G401 (cell line): ENCODE measurements at places on chromosomes 3 and 15. TPM values are rescaled to one million over a fixed set of nuclear protein-coding genes. Genes with fewer than 3 reads are reported as not detected.

DNA sequence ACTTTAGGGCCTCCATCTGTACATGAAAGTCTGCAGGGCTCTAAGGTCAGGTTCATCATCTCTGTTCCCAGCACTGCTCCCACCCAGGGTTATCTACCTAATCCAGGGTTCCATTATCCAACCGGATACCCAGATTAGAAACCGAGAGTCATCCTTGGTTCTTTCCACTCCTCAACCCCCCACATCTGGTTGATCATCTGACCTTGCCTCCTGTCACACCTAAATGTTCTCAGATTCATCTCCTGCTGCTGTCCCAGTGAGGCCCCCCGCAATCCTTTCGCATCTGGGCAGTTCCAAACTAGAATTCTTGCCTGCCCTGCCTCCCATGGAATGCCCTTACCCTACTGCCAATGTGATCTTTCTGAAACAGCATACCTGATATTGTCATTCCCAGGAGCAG, 136.5 kb downstream of the PDE8A start:
- no peak for DNase-seq

GRCh38 chr15:85681386-85681785, 113.3 kb downstream of the KLHL25 start:
- DNase-seq = no peak

GRCh38 chr3:178304758-178305467, 231.3 kb upstream of the KCNMB2 start:
- no peak for DNase-seq

The ACTRT3 gene
- total RNA-seq = 2.7 and 3.8 TPM in 2 replicates

- DNase-seq = peak; percentile 65
Measured at GRCh38 chr3:58528629-58529028, 8.4 kb downstream of the ACOX2 start.

- no peak for DNase-seq
Measured at GRCh38 chr3:172869368-172869771, 118.8 kb downstream of the ECT2 start.

- DNase-seq = no peak
Measured at GRCh38 chr3:16423947-16424673, 89.4 kb downstream of the RFTN1 start.

GRCh38 chr3:78066287-78066686, 1026.4 kb downstream of the ROBO2 start:
- DNase-seq = no peak

GRCh38 chr3:113839551-113839950, 963 bp downstream of the GRAMD1C start:
- no peak for DNase-seq

DNA sequence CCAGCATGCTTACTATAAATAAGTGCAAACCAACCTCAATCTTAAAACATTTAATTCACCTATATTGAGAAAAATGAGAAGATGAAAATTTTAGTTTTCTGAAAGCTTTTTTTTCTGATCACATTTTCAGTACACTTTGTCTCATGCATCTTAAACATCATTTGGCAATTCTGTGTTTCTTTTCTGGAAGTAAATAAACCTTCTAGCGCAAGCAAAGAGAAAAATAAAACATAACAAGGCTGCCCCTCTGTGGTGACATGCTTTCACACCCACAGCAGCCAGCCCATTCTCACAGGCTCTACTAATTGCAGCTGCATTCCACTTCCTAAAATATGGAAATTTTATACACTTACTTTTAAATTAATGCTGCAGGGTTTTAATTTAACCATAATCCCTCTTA, 90.1 kb downstream of the NEK10 start:
- DNase-seq = peak; percentile 64

DNA sequence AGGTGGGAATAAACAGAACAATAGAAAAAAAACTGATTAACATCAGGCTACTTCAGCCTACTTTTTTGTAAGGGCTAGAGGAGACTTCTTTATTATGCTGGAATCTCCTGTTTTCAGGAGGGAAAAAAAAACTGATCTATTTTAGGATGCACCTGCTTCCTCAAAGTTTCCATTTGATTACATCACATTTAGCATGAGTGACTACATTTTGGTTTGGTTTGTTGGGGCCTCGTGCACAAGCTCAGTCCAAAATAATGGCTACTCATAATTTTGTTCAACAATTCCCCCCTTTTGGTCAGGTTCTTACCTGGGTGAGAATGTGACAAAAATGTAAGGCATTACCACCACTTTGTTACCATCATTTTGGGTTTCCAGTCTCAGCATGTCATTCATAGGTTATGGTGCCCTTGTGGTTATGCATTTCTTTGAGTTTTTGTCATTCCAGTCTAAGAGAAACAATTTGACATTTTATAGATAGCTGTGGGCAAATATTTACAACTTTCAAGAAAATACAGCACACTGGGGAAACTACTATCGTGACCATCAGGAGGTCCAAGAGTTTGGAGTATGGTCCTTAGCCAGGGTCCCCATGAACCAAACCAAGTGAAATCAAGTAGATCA, 93.6 kb upstream of the ATP11B start:
- DNase-seq = no peak

GRCh38 chr3:13528217-13528867, 20.6 kb upstream of the FBLN2 start:
- peak; percentile 19 for DNase-seq

The NXPE3 gene
- total RNA-seq = 12.3 and 13.9 TPM in 2 replicates

DNA sequence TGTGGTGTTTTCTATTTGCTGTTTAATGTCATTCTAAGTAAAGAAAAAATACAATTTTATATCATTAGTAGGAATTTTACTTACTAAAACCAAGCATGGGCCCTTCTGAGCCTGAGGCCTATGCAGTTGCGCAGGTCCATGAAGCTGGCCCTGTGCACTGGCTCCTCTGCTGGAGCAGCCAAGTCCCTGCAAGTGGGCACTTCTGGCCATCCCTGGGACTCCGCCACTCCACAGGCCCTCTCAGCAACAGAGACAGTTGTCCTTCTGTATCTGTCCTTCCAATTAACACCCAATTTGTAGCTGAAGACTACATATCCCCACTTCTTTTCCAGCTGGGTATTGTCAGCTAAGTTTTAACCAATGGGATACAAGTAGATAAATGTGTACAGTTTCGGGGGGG, 49.9 kb upstream of the RYK start:
- no peak for DNase-seq

DNA sequence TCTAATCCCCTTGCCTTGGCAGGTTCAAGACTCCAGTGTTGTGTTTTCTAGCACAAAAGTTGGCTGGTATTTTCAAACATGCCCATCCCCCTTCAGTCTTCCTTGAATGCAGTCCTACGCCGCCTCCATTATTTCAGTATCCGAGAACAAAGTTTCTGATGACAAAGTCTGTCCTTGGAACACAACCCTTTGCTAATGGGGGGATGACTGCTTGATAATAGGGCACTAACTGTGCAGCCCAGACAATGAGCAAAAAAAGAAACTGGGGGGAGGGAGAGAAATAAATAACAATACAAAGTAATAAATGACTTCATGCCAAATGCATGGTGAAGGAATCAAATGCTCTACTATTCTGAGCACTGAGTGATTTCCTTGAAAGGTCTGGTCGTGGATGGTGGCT, 310.1 kb downstream of the FOXP1 start:
- DNase-seq = no peak

- DNase-seq = no peak
Measured at GRCh38 chr15:89198196-89198595, 23.2 kb downstream of the RLBP1 start.

- DNase-seq = no peak
Measured at GRCh38 chr3:120773932-120774331, 31.4 kb downstream of the GTF2E1 start.
